WTC11 (cell line): ENCODE measurements at places on chromosomes 12 and 14.
A peak's percentile ranks its signal among the peaks of the same experiment; 100 is the strongest.

DNA sequence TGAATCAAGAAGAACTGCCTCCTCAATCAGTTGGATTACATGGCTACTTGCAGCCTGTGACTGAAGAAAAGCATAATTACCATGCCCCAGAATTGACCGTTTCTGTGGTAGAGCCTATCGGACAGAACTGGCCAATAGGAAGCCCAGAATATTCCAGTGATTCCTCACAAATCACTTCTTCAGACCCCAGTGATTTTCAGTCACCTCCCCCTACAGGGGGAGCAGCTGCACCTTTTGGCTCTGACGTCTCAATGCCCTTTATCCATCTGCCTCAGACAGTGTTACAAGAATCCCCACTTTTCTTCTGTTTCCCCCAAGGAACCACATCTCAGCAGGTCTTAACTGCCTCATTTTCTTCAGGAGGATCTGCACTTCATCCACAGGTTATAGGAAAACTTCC lies 80.8 kb downstream of the RAD52 start:
- no peak for DNase-seq

DNA sequence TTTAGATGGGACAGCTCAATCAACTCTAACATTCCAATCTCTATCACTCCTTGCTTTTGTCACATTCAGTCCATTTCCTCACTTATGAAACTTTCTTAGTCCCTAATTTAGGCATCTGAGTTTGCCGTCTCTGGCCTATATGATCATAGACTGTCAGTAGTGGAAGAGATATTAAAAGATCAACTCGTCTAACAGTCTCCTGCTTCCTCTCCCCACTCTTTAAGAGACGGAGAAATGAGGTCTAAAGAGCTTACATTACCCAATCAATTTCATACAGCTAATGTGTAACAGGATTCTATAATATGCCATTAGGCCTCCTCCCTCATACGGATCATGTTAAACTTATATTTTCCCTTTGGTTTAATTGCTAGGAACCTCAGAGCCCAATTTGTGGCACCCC lies 6.5 kb upstream of the ATP23 start:
- no peak for DNase-seq

GRCh38 chr12:12909995-12910420 lies 18.6 kb downstream of the GPRC5A start:
- DNase-seq = no peak

DNA sequence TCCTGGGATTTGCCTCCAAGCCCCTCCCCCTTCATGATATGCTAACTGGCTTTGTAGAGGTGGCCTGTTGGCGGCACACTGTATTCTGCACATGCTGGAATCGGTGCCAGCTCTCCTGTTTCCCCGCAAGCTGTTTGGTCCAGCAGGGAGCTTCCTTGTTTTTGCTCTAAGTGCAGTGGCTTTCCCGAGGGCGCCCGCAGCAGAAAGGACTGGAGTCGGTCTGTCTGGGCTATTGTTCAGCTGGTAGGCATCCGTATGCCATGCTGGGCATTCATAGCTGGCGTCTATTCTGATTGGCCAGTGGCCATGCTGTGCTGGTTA lies 88.9 kb upstream of the MED13L start:
- no peak for DNase-seq

DNA sequence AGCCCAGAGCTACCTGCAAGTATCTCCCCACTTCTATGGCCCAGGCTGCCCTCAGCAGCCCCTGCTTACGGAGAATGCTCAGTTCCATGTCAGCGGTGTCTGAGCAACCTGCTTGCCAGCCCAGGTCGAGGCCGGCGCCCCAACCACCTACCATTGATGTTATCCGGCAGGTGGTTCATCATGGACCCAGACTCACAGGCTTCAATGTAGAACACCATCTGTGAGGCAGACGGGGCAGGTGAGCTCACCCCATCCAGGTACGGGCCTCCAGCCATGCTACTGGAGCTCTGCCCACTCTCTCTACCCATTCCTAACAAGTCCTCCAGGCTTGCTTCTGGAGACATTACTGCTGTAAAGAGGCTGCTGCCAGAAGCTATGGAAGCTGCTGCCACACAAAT lies 35.8 kb downstream of the LGMN start:
- no peak for DNase-seq

GRCh38 chr12:105835580-105836241 lies 303.0 kb downstream of the NUAK1 start:
- DNase-seq = no peak

DNA sequence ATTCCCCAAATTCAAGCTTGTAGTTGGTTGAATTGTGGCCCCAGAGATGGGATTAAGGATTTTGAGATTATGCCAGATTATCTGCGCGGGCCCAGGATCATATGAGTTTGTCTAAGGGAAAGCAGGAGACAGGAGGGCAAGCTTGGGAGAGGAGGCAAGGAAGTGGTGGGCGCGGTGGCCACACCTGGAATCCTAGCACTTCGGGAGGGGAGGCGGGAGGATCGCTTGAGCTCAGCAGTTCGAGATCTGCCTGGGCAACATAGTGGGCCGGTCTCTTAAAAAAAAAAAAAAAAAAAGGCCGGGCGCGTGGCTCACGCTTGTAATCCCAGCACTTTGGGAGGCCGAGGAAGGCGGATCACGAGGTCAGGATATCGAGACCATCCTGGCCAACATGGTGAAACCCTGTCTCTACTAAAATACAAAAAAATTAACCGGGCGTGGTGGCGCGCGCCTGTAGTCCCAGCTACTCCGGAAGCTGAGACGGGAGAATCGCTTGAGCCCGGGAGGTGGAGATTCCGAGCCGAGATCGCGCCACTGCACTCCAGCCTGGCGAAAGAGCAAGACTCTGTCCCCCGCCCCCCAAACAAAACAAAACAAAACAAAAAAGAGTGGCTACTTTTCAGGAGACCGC lies 881 bp upstream of the PUS1 start:
- DNase-seq = peak; percentile 41

DNA sequence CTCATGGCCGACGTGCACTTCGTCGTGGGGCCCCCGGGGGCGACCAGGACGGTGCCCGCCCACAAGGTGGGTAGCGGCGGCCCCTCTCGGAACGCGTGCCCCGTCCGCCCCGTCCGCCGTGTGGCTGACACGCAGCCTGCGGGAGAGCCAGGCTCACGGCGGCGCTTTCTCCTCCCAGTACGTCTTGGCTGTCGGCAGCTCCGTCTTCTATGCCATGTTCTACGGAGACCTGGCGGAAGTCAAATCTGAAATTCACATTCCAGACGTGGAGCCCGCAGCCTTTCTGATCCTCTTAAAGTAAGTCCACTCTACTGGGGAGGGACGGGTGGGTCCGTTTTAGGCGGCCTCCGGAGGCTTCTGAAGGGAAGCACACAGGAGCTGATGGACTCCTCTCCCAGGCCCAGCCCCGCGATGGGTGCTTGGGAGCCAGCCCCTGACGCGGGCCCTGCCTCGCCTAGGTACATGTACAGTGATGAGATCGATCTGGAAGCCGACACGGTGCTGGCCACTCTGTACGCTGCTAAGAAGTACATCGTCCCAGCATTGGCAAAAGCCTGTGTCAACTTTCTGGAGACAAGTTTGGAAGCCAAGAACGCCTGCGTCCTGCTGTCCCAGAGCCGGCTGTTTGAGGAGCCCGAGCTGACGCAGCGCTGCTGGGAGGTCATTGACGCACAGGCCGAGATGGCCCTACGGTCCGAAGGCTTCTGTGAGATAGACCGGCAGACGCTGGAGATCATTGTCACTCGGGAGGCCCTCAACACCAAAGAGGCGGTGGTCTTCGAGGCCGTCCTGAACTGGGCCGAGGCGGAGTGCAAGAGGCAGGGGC lies 1.1 kb downstream of the BTBD6 start:
- DNase-seq = peak; percentile 34

GRCh38 chr12:90954921-90955320 lies at the start of gene CCER1:
CCER1 (minus strand) TSS chr12:90955176; CDS start chr12:90954742, 434 bp downstream.
- no peak for DNase-seq

DNA sequence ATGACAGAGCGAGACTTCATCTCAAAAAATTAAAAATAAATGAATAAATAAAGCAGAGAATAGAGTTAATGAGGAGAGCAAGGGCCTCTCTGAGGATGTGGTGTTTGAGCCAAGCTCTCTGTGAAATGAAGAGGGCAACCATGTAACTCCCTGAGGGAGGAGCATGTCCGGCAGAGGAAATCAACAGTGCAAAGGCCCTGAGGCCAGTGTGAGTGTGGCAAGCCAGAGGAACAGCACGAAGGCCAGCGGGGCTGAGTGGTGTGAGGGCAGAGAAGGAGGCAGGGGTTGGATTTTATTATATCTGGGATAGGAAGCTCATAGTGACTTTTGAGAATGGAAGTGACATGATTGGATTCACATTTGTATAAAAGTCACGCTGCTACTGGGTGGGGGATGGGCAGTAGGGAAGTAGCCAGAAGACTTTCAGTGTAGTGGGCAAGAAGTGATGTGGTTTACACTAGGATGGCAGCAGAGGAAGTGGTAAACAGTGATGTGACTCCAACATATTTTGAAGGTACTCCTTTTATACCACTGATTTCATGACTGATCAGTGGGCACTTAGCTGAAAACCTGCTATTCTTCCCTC lies 10.3 kb upstream of the LRP1-AS start:
- no peak for DNase-seq

DNA sequence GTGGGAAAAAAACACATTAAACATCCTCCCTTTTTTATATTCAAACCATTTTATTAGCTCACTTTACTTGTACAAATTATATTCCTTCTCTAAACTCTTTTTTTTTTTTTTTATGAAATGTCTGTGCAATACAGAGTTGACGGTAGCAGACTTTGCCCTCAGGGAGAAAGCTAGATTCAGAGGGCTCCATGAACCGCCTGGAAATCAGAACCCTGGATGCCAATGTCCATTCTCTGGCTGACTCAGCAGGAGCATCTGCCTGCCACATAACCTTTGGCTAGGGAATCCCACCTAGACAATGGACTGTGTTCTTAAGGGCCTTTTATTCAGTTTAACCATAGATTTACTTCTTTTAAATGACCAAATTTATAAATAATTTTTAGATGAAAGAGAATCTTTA lies 467.0 kb downstream of the MDGA2 start:
- DNase-seq = no peak

- DNase-seq = no peak
Observed at GRCh38 chr12:3168223-3169221, 91.3 kb downstream of the TSPAN9 start.

GRCh38 chr14:51661504-51661903 lies 9.8 kb downstream of the FRMD6 start:
- no peak for DNase-seq

- DNase-seq = no peak
Observed at GRCh38 chr14:56152221-56152620, 34.0 kb downstream of the PELI2 start.

- no peak for DNase-seq
Observed at GRCh38 chr12:12315838-12316237, 34.2 kb downstream of the MANSC1 start.

DNA sequence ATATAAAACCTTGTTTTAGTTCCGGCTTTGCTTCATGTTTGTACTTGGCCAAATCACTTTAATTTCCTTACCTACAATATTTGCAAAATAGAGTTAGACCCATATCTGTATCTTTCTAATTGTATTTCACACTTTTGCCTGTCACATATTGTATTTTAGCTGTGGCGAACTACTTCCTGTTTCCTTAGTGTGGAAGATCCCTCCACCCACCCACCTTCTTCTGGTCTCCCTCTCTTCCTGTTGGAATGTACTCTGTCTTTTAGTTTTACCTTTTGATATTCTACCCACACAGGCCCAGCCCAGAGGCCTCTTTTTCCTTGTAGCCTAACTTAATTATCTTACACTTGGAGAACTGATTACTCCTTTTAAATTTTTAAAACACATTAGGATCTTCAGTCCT lies 78.2 kb downstream of the SCN8A start:
- no peak for DNase-seq

GRCh38 chr12:4202918-4203317 lies 70.6 kb upstream of the CCND2 start:
- DNase-seq = no peak

GRCh38 chr12:27571463-27571862 lies 47.5 kb downstream of the PPFIBP1 start:
- DNase-seq = no peak

GRCh38 chr14:98070536-98070935 lies 1201.5 kb downstream of the BCL11B start:
- no peak for DNase-seq

GRCh38 chr14:21204167-21205025 lies 48.5 kb upstream of the OR5AU1 start:
- DNase-seq = no peak

DNA sequence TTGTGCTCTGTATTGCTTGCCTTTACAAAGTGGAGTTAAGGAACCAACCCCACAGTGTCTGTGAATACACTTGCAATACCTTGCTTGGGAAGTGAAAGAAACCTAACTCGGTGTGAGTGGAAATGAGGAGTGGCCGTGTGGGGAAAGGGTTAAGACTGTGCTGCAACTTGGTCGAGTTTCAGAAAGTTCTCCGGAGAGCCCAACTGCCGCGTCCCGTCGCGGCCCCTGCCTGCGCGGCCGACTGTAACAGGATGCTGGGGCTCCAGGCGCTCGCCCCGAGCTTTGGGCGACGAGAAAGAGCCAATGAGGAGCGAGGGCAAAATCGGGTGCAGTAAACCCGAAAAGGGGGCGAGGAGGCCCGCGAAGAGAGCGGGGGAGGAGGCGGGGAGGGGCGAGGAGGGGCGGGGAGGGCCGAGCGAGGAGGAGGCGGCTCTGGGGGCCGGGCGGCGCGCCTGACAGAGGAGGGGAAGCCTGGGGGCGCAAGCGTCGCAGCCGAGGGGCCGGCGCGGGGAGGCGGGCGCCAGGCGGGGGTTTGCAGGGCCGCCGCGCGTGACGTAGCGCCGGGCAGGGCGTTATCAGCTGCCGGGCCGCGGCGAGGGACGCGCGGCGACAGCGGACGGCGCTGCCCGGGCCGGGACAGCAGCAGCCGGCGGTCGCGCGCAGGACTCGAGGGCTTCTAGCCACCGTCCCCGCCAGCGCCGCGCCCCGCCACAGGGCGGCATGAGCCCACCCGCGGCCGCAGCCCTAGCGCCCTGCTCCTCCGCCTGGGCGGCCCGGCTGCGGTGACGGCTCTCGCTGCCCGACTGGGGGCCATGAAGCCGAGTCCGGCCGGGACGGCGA lies at the start of gene DACT1:
TSS of gene DACT1 (plus strand) at position 572 of the 840 bp plus-strand sequence. CDS start at position 813, 241 bp downstream.
- peak; percentile 76 for DNase-seq

DNA sequence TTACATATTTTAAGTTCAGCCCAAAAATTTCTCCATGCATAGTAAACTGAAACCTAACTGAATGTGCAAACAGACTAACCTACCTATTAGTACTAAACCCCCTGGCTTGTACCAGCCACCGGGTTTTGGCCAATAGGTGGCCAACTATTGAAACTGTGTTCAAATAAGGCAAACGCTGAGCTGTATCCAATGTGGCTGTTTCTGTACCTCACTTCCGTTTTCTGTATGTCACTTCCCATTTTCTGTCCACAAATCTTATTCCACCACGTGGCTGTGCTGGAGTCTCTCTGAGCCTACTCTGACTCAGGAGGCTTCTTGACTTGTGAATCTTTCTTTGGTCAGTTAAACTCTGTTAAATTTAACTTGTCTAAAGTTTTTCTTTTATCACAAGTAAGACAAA lies 6.0 kb upstream of the FBXO34 start:
- no peak for DNase-seq

- DNase-seq = no peak
Observed at GRCh38 chr12:104056419-104056972, 6.5 kb upstream of the GLT8D2 start.
